ENCODE measurements at places on chromosomes 3 and 15. TPM values are rescaled to one million over a fixed set of nuclear protein-coding genes. Genes with fewer than 3 reads are reported as not detected.

- DNase-seq: no peak
Measured at GRCh38 chr3:17302774-17303173, 418.0 kb downstream of the PLCL2 start.

GRCh38 chr15:68353421-68354135 is 76.0 kb downstream of the FEM1B start:
- DNase-seq: no peak

DNA sequence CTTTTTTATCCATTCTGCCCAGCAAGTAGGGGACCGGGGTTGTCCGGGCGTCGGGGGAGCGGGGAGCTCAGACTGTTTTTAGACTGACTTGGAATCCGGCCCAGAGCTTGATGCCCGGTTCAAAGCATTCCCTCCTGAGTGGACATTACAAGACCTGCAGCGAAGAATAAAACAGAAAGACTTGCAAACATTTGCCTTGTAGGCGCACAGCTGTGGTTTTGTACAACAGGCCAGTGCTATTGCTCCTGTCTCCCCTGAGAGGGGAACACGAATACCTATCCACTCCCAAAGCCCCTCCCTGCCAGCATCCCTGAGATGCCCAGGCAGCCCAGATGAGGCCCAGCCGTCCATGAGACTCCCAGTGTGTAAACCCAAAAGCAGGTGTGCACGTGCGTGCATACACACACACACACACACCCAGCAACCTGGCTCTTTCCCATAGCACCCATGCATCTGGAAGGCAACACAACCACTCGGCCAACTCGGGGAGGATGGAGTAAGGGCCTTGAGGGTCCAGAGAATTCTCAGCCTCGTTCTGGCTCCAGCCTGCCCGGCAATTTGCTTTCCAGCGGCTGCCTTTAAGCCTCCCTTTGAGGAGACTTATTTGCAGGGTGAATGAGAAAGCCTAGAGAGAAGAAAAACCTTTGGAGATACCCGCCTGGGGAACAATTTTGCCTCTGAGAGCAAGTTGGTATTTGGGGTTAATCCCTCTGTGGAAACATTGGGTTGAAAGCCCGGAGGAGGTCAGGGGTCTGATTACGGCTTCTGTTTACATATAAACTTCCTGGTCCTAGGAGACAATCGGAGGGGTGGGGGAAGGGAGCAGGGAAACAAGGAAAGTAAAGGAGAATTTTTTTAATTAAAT is 161.0 kb upstream of the HES1 start:
- DNase-seq: no peak

DNA sequence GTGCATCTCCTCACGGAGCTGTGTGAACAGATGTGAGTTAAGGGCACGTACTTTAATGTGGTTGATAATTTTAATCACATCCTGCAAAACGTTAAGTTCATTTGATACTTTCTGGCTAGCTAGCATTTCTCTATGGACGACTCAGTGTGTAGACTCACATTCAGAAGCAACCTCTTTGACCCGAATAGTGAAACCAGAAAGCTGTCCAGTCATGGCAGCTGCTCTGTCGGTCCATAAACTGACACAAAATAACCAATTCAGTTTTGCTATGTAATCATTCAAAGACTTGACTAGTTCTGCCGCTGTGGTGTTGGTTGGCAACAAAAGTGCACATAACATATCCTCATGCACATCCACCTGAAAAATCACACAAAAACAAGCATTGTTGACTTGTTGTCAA is 3.7 kb upstream of the GFM1 start:
- DNase-seq: no peak

GRCh38 chr3:140585828-140586227 is 92.0 kb upstream of the TRIM42 start:
- no peak for DNase-seq

GRCh38 chr3:14889205-14889604 is 58.2 kb upstream of the NR2C2 start:
- DNase-seq: no peak

- no peak for DNase-seq
Measured at GRCh38 chr3:46127503-46127902, 80.6 kb downstream of the CCR1 start.

DNA sequence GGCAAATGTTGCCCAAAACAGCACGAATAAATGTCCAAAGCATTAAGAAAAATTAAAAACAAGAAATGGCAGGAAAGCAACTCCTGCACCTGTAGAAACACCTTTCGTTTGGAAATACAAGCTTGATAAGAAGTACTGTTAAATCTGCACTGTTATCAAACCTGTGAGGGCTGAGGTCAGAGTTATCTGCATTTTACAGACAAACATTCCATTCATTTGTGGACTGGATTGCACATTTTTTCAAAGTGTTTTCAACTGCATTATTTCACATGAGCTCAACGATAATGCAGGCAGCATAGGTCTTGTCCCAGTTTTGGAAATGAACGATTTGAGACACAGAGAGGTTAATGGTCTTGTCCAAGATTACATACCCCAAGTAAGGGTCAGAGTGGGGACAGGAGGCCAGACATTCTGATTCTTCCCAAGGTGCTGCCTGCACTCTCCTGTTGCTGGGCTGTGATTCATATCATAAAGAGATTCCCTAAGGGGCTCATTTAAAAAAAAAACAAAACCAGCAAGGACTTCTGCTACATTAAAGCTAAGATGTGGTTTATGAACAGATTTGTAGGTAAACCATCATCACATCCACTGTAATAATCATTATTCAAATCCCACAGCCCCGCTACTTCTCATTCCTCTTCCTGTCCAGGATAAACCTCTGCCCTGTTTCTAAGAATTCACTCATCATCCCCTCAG is 13.0 kb downstream of the GUCA1C start:
- DNase-seq: no peak

DNA sequence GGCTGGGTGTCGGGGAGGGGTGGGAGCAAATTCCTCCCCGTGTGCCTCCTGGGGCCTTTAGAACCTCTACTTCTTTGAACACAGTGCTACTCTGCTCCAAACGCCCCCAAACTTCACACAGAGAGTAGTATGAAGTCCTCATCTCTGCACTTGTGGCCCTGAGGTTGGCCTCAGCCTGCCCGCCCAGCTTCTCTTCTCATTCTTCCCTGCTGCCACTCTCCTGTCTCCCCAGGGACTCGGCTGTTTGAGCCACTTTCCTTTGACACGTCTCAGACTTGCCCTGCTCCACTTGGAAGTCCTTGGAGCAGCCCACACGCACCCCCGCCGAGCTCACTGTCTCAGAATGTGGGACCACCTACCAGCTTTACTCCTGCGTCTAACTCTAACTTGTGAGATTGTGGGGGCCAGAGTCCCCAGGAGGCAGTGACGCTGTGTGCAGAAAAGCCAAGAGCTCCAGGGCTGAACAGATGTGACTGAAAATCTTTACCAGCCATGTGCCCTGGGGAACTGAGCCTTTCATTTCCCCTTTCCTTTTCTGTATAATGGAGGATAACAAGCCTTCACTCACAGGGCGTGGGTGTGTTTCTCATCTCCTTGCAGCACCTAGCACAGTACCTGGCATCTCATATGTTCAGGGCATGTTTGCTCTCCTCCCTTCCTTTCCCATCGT is 233.6 kb upstream of the CTDSPL start:
- DNase-seq: no peak

EPHB3 gene
- 3.1 TPM for total RNA-seq

USP50 gene
- total RNA-seq: not detected

TM6SF1 gene
- 13.4 TPM for total RNA-seq

CASR gene
- total RNA-seq: not detected

DNAJC17 gene
- total RNA-seq: 18.4 TPM

ITIH1 gene
- total RNA-seq: 0.94 TPM

SPATA12 gene
- not detected for total RNA-seq

CGNL1 gene
- total RNA-seq: 4.7 TPM

CCR2 gene
- total RNA-seq: 1.3 TPM

PLCH1 gene
- 3.2 TPM for total RNA-seq

Measured in omental fat pad (tissue), 4 donors.